ENCODE measurements at places on chromosomes 1 and 21. TPM values are rescaled to one million over a fixed set of nuclear protein-coding genes. Genes with fewer than 3 reads are reported as not detected.

MARK1 gene
- total RNA-seq: 13.0 TPM

FCN3 gene
- total RNA-seq: 1.7 TPM

CCDC28B gene
- 2.9 TPM for total RNA-seq

CD1B gene
- not detected for total RNA-seq

SRM gene
- 68.0 TPM for total RNA-seq

AVPR1B gene
- not detected for total RNA-seq

TIE1 gene
- total RNA-seq: 36.1 TPM

PADI4 gene
- 0.74 TPM for total RNA-seq

ST6GALNAC5 gene
- 9.6 TPM for total RNA-seq

CD244 gene
- 2.0 TPM for total RNA-seq

ETNK2 gene
- 30.9 TPM for total RNA-seq

PROK1 gene
- total RNA-seq: 7.4 TPM

DTL gene
- total RNA-seq: 7.4 TPM

AMY1B gene
- total RNA-seq: not detected

WNT4 gene
- 5.2 TPM for total RNA-seq

ELAVL4 gene
- total RNA-seq: 2.2 TPM

RAB3B gene
- total RNA-seq: 2.0 TPM

SPRR2A gene
- total RNA-seq: 74.6 TPM

CFHR1 gene
- total RNA-seq: not detected

CAPN9 gene
- not detected for total RNA-seq

LCK gene
- total RNA-seq: 6.4 TPM

MROH9 gene
- total RNA-seq: not detected

CR1 gene
- 2.5 TPM for total RNA-seq

TSPEAR gene
- total RNA-seq: not detected

WNT3A gene
- total RNA-seq: not detected

ZNF683 gene
- not detected for total RNA-seq

C1orf141 gene
- total RNA-seq: not detected

PCSK9 gene
- 0.25 TPM for total RNA-seq

TRIM17 gene
- total RNA-seq: 1.2 TPM

C1orf232 gene
- not detected for total RNA-seq

HENMT1 gene
- total RNA-seq: 0.98 TPM

SELENBP1 gene
- total RNA-seq: 30.9 TPM

KIF14 gene
- total RNA-seq: 0.74 TPM

PGBD2 gene
- total RNA-seq: 12.5 TPM

HP1BP3 gene
- 267 TPM for total RNA-seq

KDM1A gene
- 52.3 TPM for total RNA-seq

RNU1-2 gene
- total RNA-seq: 19,908 TPM

PRR9 gene
- total RNA-seq: not detected

ALPL gene
- 6.6 TPM for total RNA-seq

ERICH3 gene
- total RNA-seq: 0.49 TPM

OR2L8 gene
- not detected for total RNA-seq

ZNF648 gene
- not detected for total RNA-seq

CFAP141 gene
- total RNA-seq: not detected

FHL3 gene
- 26.3 TPM for total RNA-seq

CA6 gene
- total RNA-seq: not detected

CITED4 gene
- total RNA-seq: 16.5 TPM
